ENCODE measurements at places on chromosomes 1 and 21.

GRCh38 chr1:241678536-241678935, 26.5 kb downstream of the WDR64 start:
- no peak for DNase-seq

DNA sequence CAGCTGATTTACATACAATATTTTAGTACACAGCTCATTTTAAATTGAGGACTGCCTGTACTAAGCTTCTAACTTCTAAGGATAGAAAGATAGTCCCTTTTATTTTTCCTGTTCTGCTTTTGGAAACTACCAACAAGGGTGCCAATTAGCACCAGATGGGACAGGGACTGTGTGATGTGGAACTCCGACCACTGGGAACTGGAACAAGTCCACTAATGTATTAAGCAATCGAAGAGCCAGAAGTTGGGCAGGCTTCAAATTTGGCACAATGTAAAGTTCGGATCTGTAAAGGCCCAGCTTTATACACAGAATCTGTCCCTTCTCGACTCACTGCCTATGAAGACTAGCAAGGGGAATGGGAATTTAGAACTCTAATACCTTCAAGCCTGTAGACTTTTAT, 149.3 kb downstream of the ZC3H11B start:
- DNase-seq: no peak

DNA sequence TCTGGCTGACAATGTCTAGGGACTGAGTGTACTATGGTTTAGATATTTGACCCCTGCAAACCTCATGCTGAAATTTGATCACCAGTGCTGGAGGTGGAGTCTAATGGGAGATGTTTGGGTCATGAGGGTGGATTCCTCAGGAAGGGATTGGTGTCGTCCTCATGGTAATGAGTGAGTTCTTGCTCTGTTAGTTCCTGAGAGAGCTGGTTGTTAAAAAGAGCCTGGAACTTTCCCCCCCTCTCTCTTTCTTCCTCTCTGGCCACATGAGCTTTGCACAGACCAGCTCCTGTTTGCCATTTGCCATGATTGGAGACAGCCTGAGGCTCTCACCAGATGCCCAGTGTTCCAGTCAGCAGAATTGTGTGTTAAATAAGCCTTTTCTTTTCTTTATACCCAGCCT, 36.6 kb upstream of the CNIH3 start:
- peak; percentile 87 for DNase-seq

GRCh38 chr1:109271458-109271857, 11.5 kb downstream of the PSRC1 start:
- no peak for DNase-seq

GRCh38 chr21:32302560-32302959, 3.9 kb downstream of the MRAP start:
- no peak for DNase-seq

DNA sequence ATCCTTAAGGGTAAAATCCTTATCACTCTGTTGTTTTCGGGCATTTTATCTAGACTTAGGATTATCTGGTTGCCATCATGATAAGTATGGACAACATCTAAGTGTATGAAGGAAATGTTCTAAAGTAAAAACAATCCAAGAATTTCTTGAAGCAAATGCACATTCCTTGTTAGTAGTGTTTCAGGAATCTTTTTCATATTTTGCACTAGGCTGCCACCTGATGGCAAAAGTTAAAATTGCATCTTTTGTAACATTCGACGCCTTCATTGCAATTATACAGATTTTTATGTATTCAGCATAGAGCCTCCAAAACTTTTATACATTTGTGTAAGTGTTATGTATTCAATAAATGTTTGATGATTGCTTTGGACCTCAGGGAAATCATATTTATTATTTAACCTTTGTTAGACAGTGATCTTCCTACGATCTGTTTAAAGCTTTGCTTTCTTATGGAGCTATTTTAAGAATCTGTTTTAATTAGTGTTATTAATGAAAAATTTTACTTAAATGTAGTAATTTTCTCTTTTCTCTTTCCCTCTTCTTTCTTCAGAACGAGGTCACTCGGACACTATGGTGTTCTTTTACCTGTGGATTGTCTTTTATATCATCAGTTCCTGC, 49.4 kb upstream of the KIAA1614 start:
- peak; percentile 63 for DNase-seq

DNA sequence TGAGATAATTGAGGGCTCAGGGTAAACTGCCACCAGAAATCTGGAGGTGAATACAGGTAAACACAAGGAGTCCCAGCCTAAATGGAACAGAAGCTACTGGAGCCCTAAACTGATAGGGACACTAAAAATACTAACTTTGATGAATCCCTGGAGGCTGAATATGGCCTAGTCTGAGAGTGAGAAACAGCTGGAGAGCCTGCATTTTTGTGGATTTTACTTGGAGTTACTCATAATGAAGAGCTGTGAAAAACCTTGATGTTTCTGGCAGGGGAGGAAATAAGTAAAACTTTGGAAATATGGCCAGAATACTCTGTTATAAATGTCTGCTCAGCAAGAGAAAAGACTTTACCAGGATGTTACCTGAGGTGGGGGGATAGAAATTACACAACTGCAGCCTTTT, 164.4 kb downstream of the LIPI start:
- no peak for DNase-seq

DNA sequence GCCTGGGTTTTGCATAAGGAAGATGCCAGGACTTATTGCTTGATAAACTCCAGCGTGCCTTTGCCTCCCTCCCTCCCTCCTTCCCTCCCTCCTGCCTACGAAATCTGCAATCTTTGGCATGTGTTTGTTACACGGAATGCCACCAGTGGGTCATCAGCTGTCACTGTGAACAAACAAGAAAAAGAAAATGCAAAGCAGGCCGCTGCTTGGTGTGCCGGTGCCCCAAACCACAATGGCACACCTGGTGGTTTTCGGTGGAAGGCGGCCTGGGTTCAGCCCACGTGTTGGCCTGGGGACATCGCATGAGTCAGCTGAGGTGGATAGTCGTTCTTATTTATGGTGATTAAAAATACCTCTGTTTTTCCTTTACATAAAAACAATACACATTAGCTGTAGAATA, 16.3 kb upstream of the IFNLR1 start:
- no peak for DNase-seq

DNA sequence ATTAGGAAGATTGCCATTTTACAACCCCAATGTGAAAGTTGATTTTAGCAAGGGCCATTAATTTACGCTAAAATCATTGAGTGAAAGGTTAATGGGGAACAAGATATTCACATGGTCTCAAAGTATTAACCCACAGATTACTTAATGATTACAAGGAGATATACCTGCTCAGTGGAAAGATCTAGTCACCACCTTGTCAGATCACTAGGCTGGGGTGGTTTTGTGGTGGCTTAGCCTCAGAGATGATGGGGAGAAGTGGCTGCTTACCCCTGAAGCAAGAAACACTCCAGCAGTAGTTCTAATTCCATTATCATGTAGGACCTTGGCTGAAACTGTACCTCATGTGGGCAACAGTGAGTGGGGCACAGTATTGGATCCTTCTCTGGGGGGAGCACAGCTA, 20.1 kb upstream of the TRIM33 start:
- no peak for DNase-seq

Measured in COLO829 (cell line).